Hematopoietic multipotent progenitor cell treated with erythropoietin and hydrocortisone succinate and interleukin-3 and kit ligand, for 15 days (in vitro differentiated cells): ENCODE measurements at places on chromosomes 6 and 20.

DNA sequence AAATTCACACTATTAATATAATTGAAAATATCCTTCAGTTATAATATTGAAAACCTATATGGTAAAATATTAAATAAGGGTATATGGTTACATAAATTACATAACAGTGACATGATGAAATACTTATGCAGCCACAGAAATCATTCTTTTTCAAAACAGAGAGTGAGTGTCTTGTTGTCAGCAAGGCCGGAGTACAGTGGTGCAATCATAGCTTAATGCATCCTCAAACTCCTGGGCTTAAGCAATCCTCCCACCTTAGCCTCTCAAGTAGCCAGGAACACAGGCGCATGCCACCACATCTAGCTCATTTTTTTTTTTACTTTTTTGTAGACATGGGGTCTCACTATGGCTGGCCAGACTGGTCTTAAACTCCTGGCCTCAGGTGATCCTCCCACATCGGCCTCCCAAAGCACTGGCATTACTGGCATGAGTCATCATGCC, 40.4 kb downstream of the FAM8A1 start:
- no peak for DNase-seq

DNA sequence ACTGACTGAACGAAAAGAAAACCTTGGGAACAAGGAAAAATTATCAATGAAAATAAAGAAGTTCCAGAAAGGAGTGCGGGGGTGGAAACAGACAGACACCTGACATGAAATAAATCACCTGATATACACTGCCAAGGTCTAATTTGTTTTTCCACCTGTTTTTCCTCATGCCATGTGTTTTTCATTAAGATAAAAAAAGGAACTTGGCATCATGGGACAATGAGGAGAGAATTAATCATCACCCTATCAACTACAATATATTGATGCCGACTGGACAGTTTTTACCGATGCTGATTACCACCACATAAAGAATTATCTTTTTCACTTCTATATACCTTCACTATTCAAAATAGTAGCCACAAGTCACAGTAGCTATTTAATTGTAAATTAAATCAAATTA, 233.2 kb downstream of the ARHGAP18 start:
- DNase-seq, result no peak

DNA sequence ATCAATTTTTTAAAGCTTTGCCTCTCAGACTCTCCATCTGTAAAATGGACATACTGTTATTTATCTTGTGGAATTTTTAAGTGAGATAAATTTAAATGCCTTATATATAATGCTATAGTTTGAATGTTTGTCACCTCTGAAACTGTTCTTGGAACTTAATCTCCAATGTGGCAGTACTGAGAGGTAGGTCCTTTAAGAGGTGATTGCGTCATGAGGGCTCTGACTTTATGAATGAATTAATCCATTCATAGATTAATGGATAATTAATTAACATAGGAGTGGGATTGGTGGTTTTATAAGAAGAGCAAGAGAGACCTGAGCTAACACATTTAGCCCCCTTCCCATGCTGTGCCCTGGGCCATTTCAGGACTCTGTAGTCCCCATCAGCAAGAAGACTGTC, 326.3 kb upstream of the TSHZ2 start:
- DNase-seq, result no peak

DNA sequence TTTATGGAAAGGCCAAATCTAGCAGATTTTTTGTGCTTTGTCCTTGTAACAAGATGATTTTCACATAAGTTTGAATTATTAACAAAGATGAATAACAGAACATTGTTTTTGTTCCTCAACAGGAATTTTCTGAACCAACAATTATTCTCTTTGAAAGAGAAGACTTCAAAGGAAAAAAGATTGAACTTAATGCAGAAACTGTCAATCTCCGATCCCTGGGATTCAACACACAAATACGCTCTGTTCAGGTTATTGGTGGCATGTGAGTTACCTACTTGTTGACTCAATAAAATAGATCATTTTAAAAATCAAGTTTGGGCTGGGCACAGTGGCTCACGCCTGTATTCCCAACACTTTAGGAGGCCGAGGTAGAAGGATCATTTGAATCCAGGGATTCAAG, 70.9 kb downstream of the RTN4IP1 start:
- DNase-seq, result no peak

DNA sequence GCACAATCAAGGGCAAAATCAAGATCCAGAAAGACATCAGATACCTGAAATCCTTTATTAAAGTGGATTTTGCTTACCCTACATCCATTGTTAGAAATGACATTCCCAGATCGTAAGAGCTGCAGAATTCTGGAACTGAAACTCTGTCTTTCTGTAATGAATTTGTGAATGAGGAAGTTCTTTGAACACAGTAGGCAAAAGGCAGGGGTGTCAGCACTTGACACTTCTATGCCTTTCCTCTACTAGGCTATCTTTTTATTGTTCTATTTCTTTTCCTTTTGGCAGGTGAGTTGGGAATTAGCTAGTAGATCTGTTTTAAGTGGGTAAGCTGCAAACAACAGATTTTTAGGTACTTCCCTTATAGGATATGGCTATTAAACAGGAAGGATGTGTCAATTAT, 126.3 kb downstream of the CARMIL1 start:
- DNase-seq, result no peak

GRCh38 chr6:43274916-43275597, 23.0 kb upstream of the SLC22A7 start:
- no peak for DNase-seq

DNA sequence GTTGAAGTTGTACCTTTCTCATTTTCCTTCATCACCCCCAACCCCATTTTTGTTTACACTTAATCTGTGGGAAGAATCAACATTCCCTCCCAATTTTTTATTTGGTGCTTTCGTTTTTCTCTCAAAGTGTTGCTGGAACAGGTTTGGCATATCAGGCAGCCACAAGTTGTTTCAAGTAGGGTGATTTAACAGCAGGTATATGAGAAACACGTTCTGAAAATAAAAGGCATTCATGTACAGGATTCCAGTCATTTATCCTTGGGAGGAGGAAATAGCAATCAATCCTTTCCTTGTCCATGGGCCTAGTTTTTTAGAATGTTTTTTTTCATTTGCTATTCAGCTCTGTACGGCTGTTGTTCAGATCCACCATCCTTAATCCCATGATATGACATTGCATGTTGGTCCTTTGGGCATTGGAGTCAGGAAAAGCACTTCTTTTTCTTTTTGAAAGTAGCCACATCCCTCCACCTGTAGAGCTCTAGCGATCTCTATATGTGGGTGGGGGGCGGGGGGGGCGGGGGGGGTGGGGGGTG, 120.2 kb downstream of the JARID2 start:
- no peak for DNase-seq

DNA sequence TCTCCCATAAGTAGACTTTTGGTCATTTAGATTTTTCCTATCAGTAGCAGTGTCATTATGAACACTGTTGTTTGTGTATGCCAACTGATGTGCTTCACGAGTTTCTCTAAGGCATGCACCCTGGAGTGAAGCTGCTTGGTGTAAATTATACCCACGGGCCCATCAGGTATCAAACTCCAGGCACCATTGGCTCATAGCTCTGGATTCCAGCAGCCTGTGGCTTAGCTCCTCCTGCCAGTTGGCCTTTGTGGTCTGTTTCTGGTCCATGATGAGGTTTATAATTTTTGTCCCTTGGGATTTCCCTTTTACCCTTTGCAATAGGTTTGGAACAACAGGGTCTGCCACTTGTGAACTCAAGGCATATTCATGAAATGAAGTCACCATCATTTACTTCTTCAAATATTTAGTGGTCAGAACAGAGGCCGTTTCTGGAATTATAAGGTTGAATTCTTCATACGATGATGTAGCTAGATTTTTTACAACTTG, 350.5 kb downstream of the PRL start:
- DNase-seq, result no peak

DNA sequence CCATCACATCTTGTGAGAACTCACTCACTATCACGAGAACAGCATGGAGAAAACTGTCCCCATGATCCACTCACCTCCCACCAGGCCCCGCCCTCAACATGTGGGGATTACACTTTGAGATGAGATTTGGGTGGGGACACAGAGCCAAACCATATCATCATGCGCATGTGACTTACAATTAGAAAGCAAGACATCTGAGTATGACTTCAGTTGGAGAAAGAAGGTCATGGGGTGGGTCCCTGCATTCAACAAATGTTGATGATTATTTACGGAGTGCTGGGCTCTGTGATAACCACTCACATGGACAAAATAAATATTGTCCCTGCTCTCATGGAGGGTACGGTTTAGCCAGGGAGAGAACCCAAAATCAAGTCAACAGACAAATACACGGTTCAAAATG, 37.9 kb downstream of the VSTM2L start:
- no peak for DNase-seq
